SIG-M5 (cell line): ENCODE measurements at places on chromosomes 5 and 9.

GRCh38 chr5:21199087-21199486 lies 1211.1 kb upstream of the CDH18 start:
- DNase-seq: no peak

DNA sequence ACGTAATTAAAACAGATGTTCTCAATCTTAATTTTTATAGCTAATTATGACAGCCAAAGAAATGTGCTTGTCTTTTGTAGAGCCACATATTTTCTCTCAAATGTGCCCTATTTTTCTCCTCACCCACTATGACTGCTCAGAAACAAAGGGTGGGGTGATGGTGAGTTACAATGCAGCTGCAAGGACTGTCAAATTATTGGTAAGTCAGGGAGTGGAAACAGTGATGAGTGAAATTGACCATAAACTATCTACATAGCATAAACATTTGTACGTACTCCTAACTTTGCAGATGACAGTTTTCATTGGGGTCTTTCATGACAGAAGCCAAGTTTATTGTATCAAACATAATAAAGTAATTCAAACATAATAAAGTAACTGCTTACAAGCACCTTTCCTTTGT lies 215.9 kb downstream of the MCTP1 start:
- no peak for DNase-seq

DNA sequence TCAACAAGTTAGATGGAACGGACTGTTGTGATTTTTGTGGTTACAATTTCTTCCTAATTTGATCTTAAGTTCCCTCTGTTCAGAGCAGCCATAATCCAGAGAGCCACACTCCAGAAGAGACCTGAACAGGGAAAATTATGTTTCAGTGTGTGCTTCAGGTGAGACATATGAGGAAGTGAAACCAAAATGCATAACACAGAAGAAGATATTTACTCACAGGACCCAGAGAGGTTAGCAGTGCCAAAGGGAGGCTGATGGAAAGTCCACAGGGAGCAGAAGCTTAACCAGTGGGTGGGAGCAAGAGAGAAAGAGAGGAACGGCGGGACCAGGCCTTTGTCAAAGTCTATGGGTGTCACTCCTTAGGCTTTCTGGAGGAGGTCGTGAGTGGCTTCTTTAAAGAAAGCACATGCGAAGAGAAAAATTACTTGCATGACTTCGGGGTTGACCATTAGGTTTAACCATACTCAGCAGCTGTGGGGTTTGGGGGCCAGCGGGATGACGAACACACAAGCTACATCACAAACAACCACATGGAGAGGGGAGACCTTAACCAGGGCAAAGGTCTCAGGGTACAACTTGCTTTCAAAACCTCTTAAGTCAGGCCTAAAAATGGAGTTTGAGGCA lies 141.4 kb downstream of the MED10 start:
- DNase-seq: no peak

GRCh38 chr5:65263321-65263720 lies 218.4 kb downstream of the ADAMTS6 start:
- DNase-seq: no peak

- DNase-seq: no peak
Measured at GRCh38 chr5:7755958-7756357, 95.0 kb downstream of the CFAP90 start.

GRCh38 chr5:27437594-27438200 lies 399.3 kb upstream of the CDH9 start:
- no peak for DNase-seq

DNA sequence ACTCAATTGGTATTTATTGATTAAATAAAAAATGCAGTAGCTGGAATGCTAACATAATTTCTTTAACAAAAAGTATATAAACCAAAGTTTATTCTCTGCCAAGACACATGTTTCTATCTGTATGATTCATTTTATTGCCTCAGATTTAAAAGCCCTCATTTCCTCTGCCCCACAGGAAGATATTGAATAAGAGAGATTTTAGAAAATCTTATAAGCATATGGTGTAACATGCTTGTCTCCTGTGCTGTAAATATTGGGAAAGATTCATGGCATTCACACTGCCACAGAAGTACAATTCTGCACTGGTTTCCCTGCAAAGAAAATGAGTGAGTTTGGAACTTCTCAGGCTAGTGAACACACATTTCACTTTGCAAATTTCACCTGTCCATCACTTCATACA lies 134.9 kb upstream of the FBXL7 start:
- no peak for DNase-seq

GRCh38 chr9:121694600-121694999 lies 43.2 kb downstream of the DAB2IP start:
- DNase-seq: no peak

- DNase-seq: no peak
Measured at GRCh38 chr9:70479880-70480291, 65.4 kb upstream of the KLF9 start.

GRCh38 chr9:124088476-124088837 lies 76.9 kb downstream of the LHX2 start:
- DNase-seq: no peak

DNA sequence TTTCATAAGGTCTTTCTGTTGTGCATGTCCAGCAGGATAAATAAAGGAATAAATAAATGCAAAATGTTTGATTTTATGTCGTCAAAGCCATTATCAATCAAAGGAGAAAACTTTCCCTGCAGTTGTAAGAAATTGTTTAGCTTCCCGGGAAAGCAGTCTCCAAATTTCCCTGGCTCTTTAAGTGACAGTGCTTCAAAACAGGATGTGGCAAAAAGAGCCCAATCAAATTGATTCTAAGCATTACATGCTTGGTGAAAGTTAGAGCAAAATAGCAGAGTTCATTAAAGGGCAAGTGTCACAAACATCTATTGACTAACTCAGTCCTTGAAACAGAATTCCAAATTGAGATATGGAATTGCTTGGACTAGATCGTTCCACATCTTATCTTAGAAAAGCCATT lies 704.1 kb downstream of the PRELID2 start:
- no peak for DNase-seq

GRCh38 chr5:119389288-119390030 lies 33.6 kb downstream of the TNFAIP8 start:
- no peak for DNase-seq

DNA sequence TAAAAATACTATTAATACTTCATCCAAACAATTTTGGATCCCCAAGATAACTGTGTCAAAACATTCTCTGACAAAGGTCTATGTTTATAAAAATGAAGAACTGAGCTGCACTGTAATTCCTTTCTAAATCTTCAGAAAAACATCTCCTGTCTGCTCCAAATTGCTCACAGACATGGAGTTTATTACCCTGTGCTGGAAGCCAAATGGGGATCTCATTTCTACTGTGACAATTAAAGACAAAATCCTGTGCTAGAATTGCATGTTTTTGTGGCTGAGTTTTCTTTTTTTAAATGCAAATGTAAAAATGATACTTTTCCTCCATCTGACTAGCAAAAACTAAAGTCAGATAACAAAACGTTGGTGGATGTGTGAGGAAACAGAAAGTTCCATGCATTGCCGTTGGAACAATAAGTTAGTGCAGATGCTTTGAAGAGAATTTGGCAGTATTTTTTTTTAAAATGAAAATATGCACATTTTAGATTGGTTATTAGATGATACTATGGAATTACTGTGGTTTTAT lies 93.5 kb downstream of the GNA14 start:
- no peak for DNase-seq

GRCh38 chr9:130352586-130353285 lies 87.2 kb downstream of the HMCN2 start:
- no peak for DNase-seq

DNA sequence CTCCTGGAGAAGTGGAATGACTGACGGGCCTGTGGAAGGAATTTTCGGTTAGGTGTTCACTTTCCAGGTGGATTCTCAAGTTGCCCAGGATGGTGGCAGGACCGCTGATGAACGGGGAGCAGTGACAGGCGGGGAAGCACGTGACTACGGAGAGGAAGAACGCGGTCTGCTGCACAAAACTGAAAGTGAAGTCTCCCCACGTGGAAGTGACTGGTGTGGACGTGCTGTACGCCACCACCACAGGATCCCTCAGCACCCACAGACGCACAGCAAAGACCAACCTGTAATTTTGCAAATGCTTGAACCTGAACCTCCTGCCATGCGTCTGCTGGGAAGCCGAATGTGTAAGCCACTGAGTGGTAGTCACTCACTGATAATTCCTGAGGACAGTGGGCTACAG lies 51.4 kb downstream of the RNF130 start:
- DNase-seq: no peak

- no peak for DNase-seq
Measured at GRCh38 chr5:141121985-141122384, 367 bp downstream of the PCDHB4 start.
